ENCODE measurements at places on chromosomes 16 and 17. TPM values are rescaled to one million over a fixed set of nuclear protein-coding genes. Genes with fewer than 3 reads are reported as not detected.

The PRRT2 gene
- total RNA-seq, result 13.5 TPM

The LRRC37A gene
- total RNA-seq, result 1.1 TPM

The ESRP2 gene
- total RNA-seq, result 2.9 TPM

- ATAC-seq, result no peak
Observed at GRCh38 chr17:65529040-65529633, 32.3 kb downstream of the AXIN2 start.

DNA sequence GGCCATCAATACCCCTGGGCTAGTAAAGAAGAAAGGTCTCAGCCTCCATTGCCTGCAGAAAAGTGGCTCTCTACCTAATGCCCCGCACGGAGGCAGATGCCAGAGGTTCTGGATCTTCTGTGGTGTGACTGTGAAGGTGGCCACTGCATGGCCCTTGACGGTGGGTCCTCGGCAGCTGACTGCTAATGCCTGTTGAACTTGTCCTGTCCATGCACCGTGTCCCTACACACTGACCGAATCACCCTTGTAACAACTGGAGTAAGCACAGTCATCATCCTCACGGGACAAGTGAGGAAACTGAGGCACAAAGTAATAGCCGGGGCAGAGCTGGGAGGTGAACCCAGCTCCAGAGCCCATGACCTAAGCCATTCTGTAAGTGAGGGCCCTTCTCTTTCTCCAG lies 48.8 kb downstream of the MYH11 start:
- peak; percentile 3 for ATAC-seq

GRCh38 chr17:76076765-76077583 lies 2.0 kb upstream of the ZACN start:
- ATAC-seq, result no peak

DNA sequence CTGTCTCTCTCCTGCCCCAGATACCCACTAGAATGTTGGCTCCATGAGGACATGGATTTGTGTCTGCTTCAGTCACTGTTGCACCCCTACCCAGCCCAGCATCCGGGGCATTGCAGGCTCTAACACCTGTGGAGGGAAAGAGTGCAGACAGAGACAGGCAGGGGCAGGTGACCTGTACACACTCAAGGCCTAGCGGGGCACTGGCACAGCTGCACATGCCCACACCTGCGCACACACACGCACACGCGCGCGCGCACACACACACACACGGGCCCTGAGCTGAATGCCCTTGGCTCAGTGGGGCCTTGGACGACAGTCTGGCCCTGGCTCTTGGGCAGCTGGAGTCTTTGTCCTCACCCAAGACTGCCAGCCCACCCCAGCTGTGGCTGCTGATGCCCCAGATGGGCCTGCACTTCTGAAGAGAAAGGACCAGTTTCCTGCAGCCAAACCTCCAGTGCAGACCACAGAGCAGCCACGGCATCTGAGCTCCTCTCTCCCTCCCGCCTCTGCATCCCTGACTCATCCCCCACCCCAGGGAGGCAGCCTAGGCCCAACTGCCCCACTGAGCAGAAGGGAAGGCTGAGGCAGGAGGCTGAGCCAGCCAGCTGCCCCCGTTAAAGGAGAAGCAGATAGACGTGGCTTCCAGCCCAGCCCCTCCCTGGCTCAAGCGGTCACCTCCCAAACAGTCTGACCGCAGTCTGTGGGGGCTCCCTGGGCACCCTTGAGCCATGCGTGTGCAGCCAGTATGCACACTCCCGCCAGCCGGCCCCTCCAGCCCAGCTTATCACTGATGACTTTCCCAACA lies 12.3 kb upstream of the RAI1 start:
- ATAC-seq, result no peak

All from gastroesophageal sphincter (tissue), 4 donors.